ENCODE measurements at places on chromosomes 7 and 10. TPM values are rescaled to one million over a fixed set of nuclear protein-coding genes. Genes with fewer than 3 reads are reported as not detected.

- H3K36me3 ChIP-seq = peaks cover 3% of the 10 kb centered on the region
- H3K4me1 ChIP-seq = no peaks in the 10 kb centered on the region
- DNase-seq = no peak
- H3K4me3 ChIP-seq = no peak overlapping the region
- H3K27me3 ChIP-seq = no peaks in the 10 kb centered on the region
Measured at GRCh38 chr7:40306025-40306424, 171.2 kb downstream of the SUGCT start.

DNA sequence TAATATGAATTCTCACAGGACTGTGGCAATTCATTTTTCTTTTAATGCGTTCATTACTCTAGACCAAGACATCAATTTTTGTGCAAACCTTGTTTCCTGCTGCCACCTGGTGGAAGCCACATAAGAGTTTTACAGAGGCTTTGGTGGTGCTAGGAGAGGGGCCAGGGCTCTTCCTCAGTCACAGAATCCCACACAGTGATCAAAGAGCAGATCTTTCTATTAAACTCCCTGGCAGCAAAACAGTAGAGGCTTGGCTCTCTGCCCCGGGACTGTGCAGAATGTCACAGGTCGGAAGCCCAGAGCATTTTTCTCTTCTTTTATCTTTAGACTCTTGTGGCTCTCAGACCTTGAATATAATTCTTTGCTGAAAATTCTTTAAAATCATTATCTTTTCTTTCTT, 506.4 kb upstream of the C7orf33 start:
- H3K36me3 ChIP-seq = no peaks in the 10 kb centered on the region
- H3K27ac ChIP-seq = no peak overlapping the region
- peak; percentile 55 for DNase-seq
- H3K27me3 ChIP-seq = no peaks in the 10 kb centered on the region
- H3K4me1 ChIP-seq = no peaks in the 10 kb centered on the region
- H3K4me3 ChIP-seq = no peak overlapping the region

The KCNMA1 gene
- 19.9 TPM for total RNA-seq

GRCh38 chr10:126839094-126839761, 66.0 kb upstream of the DOCK1 start:
- no peaks in the 10 kb centered on the region for H3K27me3 ChIP-seq
- no peaks in the 10 kb centered on the region for H3K36me3 ChIP-seq
- no peak overlapping the region for H3K27ac ChIP-seq
- no peak overlapping the region for H3K4me3 ChIP-seq

DNA sequence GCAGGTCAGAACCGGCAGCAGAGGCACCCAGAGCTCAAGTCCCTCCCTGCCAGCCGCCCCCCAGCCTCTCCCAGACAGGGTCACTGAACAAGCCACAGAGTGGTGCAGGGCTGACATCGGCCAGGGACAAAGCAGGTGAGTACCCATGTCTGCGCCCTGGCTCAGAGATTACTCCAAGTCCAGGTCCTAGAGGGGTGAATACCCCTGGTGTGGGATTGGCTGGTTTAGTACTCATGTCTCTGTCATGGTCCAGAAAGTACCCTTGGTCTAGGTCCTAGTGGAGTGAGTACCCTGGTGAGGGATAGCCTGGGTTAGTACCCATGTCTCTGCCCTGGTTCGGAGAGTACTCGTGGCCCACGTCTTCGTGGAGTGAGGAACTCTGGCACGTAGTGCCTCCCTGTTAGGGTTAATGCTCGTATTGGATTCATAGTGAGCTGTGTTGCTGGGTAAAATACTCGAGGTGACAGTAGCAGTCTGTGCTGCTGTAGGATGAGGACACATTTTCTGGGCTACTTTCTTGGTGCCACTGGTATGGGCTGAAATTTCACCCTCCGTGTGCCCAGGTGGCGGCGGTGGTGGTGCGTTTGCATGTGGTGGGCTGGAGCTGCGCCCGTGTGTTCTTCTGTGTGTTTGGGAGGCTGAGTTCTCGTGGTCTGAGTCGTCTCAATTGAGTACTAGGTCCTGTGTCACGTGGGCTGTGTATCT, 25.5 kb upstream of the KNDC1 start:
- DNase-seq = no peak
- H3K4me1 ChIP-seq = no peaks in the 10 kb centered on the region
- no peak overlapping the region for H3K4me3 ChIP-seq
- H3K36me3 ChIP-seq = no peaks in the 10 kb centered on the region
- no peaks in the 10 kb centered on the region for H3K27me3 ChIP-seq

The SLIT1 gene
- total RNA-seq = 0.87 TPM

DNA sequence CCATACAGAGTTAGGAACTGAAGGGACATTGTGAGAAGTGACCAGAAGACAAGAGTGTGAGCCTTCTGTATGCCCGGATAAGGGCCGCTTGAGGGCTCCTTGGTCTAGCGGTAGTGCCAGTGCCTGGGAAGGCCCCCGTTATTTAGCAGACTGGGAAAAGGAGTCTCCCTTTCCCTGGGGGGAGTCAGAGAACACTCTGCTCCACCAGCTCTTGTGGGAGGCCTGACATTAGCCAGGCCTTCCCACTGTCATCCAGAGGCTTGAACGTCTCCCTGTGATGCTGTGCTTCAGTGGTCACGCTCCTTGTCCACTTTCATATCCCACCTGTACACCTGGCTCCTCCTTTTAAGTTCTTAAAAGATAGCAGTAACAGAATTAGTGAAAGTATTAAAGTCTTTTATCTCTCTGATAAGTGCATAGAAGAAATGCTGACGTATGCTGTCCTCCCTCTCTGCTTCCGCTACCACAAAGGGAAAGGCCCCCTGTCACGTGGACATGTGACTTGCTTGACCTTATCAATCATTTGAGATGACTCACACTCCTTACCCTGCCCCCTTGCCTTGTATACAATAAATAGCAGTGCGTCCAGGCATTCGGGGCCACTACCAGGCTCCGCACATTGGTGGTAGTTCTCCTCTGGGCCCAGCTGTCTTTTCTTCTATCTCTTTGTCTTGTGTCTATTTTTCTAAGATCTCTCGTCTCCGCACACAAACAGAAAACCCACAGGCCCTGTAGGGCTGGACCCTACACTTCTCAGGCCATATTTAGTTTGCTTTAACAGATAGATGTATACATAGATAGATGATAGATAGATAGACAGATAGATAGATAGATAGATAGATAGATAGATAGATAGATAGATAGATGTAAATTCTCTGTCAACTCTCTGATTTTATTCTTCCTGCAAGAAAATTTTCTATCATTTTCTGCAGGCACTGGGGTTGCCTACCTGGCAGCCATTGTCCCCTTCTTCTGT, 131.5 kb upstream of the JCAD start:
- no peak overlapping the region for H3K27ac ChIP-seq
- H3K36me3 ChIP-seq = no peaks in the 10 kb centered on the region
- peaks cover under 1% of the 10 kb centered on the region for H3K4me1 ChIP-seq
- no peak for DNase-seq

GRCh38 chr10:7529638-7530037, 118.8 kb upstream of the SFMBT2 start:
- H3K27me3 ChIP-seq = no peaks in the 10 kb centered on the region
- no peak for DNase-seq
- no peak overlapping the region for H3K27ac ChIP-seq

- no peak overlapping the region for H3K27ac ChIP-seq
- no peaks in the 10 kb centered on the region for H3K4me1 ChIP-seq
- H3K27me3 ChIP-seq = no peaks in the 10 kb centered on the region
- DNase-seq = no peak
- H3K4me3 ChIP-seq = no peak overlapping the region
Measured at GRCh38 chr7:15625466-15625865, 61.0 kb downstream of the MEOX2 start.

GRCh38 chr10:29828956-29829355, 194.2 kb upstream of the SVIL start:
- DNase-seq = no peak
- H3K36me3 ChIP-seq = no peaks in the 10 kb centered on the region
- peaks cover 9% of the 10 kb centered on the region for H3K4me1 ChIP-seq
- H3K4me3 ChIP-seq = no peak overlapping the region
- H3K27me3 ChIP-seq = no peaks in the 10 kb centered on the region
- no peak overlapping the region for H3K27ac ChIP-seq

DNA sequence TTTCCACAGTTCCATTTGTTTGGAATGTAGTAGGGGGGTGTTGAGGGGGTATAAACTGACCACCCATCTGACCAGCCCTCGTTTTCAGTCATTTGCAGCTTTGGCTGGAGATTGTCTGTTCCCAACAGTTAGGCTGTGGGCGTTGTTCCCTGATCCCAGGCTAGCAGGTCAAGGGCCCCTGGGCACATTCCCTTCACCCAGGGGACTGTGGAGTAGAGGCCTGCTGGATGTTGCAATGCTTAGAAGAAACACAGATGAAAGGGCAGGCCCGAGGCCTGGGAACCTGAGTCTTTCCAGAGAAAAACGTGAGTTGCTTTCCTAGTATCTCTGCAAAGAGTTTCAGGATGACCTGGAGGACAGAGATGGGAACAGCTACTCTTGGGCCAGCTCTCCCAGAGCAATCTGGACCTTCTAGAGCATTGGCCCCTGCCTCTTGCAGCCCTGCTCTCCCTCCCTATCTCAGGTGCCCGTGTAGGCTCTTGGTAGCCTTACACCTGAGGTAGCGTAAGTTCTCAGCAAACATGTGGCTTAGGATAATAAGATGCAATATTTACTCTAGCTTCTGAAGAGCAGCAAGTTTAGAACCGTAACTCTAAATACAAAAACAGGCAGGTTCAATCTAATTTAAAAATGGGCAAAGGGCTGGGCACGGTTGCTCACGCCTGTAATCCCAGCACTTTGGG, 99.4 kb upstream of the EFCAB10 start:
- H3K27ac ChIP-seq = peak overlapping the region; percentile 46
- peaks cover 75% of the 10 kb centered on the region for H3K4me1 ChIP-seq
- H3K36me3 ChIP-seq = no peaks in the 10 kb centered on the region

The FAM221A gene
- 12.5 TPM for total RNA-seq

- no peaks in the 10 kb centered on the region for H3K36me3 ChIP-seq
- no peaks in the 10 kb centered on the region for H3K4me1 ChIP-seq
- DNase-seq = no peak
- no peak overlapping the region for H3K27ac ChIP-seq
Measured at GRCh38 chr7:141190495-141190894, 116.6 kb downstream of the TMEM178B start.

The THSD7A gene
- total RNA-seq = 24.7 TPM

The TFEC gene
- total RNA-seq = 3.3 TPM

Data from tibial nerve (tissue), 4 donors.